ENCODE measurements at places on chromosomes 16 and 17.
A peak's percentile ranks its signal among the peaks of the same experiment; 100 is the strongest.

- no peak for DNase-seq
These were observed 92.1 kb upstream of the GSE1 start for GRCh38 chr16:85520853-85521521.

DNA sequence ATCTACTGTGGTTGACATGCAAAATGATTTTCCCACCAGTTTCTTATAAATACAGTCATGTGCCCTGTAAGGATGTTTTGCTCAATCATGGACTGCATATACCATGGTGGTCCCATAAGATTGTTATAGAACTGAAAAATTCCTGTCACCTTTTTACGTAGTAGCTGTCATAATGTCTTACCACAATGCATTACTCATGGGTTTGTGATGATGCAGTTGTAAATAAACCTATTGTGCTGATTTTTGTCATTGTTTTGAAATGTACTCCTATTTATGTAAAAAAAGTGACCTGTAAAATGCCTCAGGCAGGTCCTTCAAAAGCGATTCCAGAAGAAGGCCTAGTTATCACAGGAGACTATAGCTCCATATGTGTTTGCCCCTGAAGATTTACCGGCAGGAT is 695.4 kb upstream of the KIF2B start:
- DNase-seq: no peak

GRCh38 chr16:75380870-75381269 is 52.4 kb downstream of the CFDP1 start:
- peak; percentile 32 for DNase-seq

DNA sequence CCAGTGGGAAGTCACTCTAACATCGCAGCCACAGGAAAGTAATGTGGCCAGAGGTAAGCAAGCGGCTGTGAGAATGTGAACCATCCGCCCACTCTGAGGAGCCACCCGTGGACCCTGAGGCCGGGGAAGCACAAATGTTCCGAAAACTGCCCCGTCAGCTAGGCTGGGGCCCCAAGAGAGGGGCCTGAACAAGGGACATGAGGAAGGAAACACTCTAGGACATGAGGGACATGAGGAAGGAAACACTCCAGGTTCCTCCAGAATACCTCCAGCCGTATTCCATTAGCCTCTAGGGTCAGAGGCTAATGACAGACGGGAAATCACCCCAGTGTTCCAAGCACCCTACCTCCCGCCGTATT is 317 bp downstream of the TEFM start:
- no peak for DNase-seq

DNA sequence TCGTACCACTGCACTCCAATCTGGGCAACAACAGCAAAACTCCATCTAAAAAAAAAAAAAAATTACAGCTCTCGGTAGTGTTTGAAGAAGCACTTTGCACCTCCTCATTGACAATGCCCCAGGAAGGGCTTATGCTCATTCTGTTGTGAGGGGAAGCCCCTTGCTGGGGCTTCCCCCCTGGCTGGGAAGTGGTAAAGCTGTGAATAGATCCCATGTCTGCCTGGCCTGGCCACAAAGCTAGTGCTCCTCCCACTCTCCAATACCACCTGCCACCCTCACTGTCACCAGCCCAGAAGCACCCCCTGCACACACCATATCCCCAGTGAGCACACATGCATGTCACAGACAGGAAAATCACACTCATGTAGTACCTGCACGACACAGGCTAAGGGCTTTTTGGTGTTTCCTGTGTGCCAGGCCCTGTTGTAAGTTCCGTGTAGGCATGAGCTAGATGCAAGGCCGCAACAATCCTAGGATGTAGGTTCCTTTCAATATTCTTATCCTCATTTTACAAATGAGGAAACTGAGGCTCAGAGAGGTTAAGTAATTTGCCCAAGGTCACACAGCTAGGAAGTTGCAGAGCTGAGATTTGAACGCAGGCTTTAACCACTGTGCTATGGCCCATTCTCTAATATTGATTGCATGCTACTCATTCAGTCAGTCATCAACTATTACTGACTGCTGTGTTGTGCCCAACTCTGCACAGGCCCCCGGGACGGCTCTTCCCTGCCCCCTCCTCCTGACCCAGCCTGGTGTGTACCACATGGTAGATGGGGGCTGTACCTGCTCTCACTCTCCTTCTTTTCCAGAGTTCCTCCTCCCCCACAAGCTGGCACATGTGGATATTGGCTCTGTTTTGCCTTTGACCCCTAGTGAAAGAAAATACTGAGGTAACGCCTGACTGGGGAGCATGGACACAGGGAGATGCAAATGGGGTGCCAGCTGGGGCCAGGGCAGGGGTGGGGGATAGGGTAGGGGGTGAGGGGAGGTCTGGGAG is 11.9 kb upstream of the COL1A1 start:
- DNase-seq: peak; percentile 74

- no peak for DNase-seq
These were observed 18.9 kb downstream of the GNGT2 start for GRCh38 chr17:49191409-49191916.

DNA sequence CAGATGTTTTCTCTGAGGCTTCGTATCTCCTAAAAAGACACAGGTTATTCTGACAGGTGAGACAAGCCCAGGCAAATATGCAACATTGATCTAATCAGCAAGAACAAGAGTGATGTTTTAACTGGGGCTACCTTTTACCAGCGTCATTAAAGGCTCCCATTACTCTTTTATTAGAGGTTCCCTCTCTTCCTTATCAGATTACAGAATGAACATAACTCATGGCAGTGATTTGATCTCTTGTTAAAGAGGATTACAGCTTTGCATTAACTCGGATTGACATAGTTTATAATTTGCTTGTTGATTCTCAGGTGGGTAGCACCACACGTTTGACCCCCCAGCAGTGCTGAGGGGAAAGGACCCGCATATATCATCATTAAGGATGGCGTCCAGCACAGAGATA is 90.5 kb downstream of the AATF start:
- DNase-seq: no peak

DNA sequence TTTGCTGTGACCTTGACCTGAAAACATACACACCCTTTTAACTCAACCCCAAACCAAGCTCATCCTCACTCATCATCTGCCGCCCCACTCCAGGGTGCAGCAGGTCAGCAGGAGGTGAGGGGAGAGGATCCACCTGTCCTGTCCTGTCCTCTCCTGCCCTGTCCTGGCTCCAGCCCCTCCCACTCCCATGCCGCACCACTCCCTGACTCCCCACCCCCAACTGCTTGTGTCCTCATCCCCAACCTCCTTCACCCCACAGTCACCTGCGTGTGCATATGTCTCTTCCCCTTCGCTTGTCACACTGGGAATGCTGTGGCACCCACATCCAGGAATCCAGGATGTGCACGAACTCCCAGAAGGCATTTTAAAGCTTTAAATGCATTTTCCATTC is 15.6 kb downstream of the NGFR start:
- no peak for DNase-seq

GRCh38 chr16:30875871-30876801 is 17.7 kb downstream of the BCL7C start:
- DNase-seq: peak; percentile 21

DNA sequence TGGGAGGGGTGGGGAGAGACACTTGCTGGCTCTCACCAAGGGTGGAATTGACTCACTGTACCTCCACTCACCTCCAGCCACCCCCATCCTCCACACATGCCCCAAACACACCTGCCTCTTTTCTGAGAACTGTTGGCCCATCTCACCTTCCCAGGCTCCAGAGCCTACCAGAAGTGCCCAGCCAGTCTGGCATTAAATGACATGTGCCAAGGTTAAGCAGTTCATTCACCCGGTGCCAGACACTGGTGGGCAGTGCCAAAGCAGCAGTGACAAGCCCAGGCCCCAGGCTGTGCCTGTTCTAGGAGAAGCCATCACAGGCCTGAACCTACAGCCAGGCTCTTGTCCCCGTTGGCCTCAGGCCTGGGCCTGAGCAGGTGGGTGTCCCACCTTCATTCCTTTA is 11.2 kb downstream of the MVP start:
- no peak for DNase-seq

GRCh38 chr17:62592341-62593099 is 35.0 kb upstream of the MRC2 start:
- DNase-seq: peak; percentile 12

DNA sequence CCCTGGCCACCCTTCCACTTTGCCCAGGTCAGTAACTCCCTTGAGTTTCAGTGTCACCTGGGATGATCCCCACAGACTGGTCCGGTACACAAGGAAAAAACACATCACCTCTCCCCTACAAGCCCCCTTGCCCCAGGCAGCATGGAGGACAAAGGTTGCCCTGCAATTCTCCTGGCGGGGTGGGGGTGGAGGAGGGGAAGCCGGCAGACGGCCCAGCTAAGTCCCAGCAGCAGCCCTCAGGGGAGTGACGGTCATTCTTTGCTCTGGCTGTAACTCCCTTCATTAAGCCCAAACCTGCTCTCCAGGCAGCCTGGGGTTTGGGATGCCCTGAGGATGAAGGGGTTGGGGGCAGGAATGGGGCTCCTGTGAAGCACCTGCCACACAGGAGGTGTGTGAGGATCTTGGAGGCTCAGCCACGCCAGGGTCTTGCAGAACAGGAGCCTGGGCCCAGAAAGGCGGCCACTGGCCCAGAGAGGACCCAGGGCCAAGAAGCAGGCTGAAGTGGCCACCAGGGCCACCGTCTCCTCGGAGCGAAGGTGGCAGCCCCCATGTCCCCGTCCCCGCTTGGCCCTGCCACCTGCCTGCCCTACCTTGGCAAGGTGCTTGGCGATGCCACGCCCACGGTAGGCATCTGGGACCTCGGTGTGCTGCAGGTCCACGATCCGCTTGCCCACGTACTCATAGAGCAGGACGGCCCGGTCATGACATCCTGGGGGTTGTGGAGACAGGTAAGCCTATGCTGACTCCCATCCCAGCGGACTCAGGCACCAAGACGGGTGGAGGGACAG is 9.5 kb downstream of the NATD1 start:
- no peak for DNase-seq

DNA sequence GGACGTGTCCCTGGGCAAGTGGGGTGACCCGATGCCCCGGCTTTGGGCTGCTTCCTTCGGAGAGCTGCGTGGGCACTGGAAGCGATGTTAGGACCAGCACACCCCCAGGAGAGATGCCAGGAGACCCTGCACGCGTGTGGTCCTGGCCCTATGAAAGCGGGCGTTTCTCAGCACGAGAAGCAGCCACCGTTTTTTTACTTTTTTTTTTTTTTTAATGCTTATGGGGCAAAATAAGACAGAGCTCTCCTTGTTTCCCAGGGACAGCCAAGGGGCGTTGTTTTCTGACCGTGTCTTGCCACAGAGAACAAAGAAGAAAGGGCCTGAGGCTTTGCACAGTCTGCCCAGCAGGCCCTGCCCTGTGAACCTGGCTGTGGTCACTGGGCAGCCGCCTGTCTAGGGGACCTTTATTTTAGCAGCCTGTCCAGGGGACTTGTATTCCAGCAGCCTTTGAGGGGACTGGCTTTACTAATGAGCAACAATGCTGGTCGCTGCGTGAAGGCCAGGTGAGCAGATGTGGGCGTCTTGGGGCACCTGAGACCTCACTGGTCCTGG is 996 bp downstream of the SLC25A10 start:
- DNase-seq: no peak

DNA sequence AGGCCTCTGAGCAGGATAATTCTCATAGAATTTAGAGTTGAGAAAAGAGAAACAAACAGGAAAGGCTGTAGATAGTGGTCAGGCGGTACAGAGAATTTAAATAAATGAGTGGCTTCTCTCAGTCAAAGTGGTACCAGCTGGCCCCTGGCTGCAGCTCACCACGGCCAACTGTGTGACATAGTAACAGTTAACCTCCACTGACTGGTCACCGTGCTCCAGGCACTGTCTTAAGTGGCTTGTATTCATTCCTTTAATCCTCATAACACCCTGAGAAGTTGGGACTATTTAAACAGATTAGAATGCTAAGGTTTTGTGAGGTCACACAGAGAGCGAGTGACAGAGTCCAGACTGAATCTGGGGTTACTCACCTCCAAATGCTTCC is 108.9 kb downstream of the GNAO1 start:
- DNase-seq: peak; percentile 8

DNA sequence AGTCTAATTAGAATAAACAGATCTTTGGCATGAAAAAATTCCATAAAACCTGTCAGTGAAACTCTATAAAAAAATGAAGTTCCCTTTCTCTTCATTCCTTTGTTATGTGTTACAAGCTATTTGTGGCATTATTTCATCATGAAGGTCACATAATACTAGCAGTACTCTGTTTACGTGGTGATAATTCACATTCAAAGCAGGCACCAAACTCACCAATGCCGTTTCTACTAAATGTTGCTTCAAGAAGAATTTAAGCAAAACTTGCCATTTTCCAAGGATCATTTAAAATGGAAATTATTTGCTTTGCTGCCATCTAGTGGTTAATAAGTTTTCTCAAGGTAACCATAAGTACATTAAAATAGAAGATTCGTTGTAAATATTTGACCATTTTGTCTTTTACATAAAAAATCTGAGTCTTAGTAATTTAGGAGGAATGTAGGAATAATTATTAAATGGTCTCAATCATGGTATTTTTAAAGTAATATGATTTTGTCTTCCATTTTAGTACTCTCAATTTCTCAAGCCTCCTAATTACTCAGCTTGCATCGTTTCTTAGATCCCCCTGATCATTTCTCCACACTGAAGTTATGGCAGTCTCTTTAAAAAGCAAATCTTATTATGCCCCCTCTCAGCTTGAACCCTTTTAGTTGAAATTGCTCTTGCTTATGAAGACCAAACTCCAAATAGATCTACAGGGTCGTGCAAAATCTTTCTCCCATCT is 80.8 kb downstream of the OMG start:
- DNase-seq: peak; percentile 73

DNA sequence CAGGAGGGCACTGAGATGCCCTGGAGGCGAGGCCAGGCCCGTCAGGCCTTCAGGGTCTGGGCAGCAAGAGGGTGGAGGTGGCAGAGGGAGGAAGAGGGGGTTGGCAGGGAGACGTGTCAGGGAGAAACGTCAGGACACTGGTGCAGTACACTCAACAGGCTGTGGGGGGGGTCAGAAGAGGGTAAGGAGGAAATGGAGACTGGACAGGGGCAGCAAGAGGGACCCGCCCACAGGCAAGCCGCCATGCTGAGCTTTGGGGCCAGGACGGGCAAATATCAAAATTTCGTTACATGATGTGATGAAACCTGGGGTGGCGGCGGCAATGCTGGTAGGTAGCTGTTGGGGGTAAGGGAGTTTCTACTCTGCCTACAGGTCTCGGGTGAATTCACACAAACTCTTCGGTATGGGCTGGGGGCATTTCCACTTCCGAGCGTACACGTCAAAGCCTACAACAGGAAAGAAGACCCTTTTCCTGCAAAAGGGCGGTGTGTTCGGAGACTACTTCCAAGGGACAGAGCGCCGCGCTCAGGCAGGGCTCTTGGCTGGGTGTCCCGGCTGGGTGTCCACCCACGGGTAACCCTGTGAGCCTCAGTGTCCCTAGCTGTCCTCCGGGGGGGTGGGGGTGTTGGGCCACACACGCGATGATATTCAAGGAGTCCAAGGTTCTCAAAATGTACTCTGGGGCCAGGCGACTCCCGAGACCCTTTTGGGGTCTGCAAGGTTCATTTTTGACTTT is 43.3 kb upstream of the ATP2A3 start:
- no peak for DNase-seq
